ENCODE measurements at places on chromosomes 5 and 9.

DNA sequence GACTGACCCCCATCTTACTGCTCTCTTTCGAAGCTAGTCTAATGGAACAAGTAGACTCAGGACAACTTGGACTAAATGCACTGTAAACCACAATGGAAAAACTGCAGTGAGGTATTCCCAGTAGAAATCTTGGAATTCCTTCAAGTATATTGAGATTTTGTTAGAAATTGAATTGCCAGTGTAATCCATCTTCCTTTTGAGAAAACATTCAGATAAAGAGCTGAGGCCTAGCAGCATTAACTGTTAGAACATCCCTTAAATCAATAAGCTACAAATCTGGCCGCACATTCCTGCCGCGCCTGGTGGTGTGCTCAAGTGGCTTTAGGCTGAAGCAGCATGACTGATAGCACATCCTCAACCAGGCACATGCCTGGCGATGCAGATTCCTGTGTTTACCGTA lies 29.3 kb downstream of the PPIC start:
- no peak for DNase-seq

GRCh38 chr5:96729156-96729555 lies 67.0 kb downstream of the CAST start:
- DNase-seq: no peak

GRCh38 chr9:3398232-3398648 lies 127.6 kb downstream of the RFX3 start:
- no peak for DNase-seq

- no peak for DNase-seq
Measured at GRCh38 chr9:113648048-113648447, 184.5 kb downstream of the RGS3 start.

- no peak for DNase-seq
Measured at GRCh38 chr5:77329664-77330430, 119.4 kb downstream of the PDE8B start.

GRCh38 chr5:174872271-174872670 lies 147.9 kb downstream of the MSX2 start:
- DNase-seq: no peak

- no peak for DNase-seq
Measured at GRCh38 chr5:143164557-143164956, 238.9 kb downstream of the NR3C1 start.

DNA sequence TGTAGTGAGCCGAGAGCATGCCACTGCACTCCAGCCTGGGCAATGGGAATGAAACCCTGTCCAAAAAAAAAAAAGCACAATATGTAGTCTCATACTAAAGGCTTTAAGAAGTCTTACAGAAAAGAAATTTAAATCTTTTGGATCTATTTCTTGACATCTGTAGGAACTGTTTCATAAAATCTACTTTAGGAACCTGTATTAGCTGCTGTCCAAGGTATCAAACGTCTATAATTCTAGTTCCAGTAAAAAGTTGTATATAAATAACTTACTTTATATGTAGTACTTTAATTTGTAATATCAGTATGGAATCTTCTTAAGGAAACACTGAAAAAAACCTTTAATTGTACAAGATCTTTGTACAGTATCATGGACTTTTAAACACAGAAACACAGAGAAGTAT lies 106.8 kb upstream of the RASGRF2 start:
- DNase-seq: no peak

DNA sequence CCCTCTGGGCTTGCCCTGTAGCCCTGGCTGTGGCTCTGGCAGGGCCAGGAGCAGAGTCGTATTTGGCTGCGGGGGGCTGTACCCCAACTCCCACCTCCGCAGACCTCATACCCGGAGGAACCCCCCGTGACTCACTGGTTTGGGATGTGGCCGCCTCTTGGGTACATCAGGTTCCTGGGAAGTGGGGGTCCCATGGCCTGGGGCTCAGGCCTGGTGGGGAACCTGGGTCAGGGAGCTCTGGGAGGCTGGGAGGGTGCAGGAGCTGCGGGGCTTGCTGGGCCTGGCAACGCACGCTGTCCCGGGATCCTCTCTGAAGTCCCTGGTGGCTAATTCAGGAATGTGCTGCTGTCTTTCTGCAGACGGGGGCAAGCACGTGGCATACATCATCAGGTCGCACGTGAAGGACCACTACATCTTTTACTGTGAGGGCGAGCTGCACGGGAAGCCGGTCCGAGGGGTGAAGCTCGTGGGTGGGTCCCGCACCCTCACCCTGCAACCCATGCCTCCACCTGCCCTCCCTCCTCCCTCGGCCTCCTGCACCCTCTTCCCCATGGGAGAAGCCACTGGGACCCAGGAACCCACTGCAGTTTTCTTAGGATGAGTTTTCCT lies 2.4 kb downstream of the LCN1 start:
- DNase-seq: no peak
